IgD-negative memory B cell (primary cell): ENCODE measurements at places on chromosomes 4 and X. TPM values are rescaled to one million over a fixed set of nuclear protein-coding genes. Genes with fewer than 3 reads are reported as not detected.

SOD3 gene
- not detected for polyA plus RNA-seq

SGMS2 gene
- polyA plus RNA-seq: not detected

MAGEA9B gene
- polyA plus RNA-seq: 0.46 TPM

CSAG1 gene
- polyA plus RNA-seq: not detected

ZNF330 gene
- polyA plus RNA-seq: 32.4 TPM

CORIN gene
- not detected for polyA plus RNA-seq

HHIP gene
- polyA plus RNA-seq: not detected

PPP4R3C gene
- polyA plus RNA-seq: not detected

IL15 gene
- 8.2 TPM for polyA plus RNA-seq
